ENCODE measurements at places on chromosomes 6 and 20.

DNA sequence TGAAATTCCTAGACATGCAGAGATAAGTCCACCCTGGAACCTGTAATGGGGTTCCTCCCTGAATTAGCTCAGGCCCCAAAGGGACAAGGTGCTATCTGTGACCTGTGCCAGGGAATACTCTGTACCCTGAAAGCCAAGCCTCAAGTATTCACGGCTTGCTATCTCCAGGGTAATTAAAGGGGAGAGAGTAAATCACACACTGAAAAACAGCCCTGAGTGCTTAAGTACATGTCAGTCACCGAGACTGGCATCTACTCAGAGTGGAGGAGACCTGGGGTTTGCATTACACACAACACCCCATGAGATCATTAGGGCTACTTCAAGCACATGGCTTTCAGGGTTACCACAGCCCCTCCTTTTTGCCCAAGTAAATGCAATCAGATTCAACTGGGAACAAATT is 188.1 kb downstream of the CD83 start:
- DNase-seq, result no peak

- DNase-seq, result no peak
Measured at GRCh38 chr6:115896538-115897129, 164.1 kb downstream of the FRK start.

DNA sequence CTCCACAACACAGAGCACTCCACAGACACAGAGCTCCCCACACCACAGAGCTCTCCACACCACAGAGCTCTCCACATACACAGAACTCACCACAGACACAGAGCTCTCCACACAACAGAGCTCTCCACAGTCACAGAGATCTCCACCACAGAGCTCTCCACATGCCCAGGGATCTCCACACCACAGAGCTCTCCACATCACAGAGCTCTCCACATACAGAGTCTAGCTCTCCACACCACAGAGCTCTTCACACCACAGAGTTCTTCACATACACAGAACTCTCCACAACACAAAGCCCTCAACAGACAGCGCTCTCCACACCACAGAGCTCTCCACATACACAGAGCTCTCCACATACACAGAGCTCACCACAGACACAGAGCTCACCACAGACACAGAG is 55.3 kb downstream of the ERMARD start:
- DNase-seq, result no peak

DNA sequence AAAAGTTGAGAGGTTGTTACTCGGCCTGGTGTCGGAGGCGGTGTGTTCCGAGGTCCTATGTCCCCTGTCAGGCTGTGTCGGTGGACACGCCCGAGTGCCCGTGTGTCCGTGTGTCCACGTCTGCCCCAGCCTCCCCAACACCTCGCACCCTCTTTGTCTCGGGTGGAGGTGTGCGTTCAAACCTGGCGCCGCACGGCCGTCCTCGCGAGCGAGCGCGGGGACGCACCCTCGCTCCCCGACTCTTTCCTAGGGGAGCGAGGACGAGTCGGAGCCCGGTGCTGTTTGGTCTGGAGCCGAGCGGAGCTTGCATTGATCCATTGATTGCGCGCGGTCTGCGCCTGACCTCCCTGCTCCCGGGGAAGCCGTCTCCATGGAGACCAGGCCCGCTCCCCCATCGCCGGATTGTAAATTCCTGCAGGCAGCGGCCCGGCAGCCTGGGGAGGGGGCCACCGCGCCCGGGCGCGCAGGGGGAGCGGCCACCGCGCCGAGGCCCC is 411 bp upstream of the SCUBE3 start:
- no peak for DNase-seq

GRCh38 chr6:10140824-10141223 is 274.1 kb downstream of the TFAP2A start:
- no peak for DNase-seq

GRCh38 chr6:16564436-16564835 is 196.8 kb downstream of the ATXN1 start:
- no peak for DNase-seq

GRCh38 chr6:115443825-115444478 is 616.7 kb downstream of the FRK start:
- no peak for DNase-seq

GRCh38 chr6:137846274-137846673 is 20.8 kb upstream of the TNFAIP3 start:
- DNase-seq, result no peak

DNA sequence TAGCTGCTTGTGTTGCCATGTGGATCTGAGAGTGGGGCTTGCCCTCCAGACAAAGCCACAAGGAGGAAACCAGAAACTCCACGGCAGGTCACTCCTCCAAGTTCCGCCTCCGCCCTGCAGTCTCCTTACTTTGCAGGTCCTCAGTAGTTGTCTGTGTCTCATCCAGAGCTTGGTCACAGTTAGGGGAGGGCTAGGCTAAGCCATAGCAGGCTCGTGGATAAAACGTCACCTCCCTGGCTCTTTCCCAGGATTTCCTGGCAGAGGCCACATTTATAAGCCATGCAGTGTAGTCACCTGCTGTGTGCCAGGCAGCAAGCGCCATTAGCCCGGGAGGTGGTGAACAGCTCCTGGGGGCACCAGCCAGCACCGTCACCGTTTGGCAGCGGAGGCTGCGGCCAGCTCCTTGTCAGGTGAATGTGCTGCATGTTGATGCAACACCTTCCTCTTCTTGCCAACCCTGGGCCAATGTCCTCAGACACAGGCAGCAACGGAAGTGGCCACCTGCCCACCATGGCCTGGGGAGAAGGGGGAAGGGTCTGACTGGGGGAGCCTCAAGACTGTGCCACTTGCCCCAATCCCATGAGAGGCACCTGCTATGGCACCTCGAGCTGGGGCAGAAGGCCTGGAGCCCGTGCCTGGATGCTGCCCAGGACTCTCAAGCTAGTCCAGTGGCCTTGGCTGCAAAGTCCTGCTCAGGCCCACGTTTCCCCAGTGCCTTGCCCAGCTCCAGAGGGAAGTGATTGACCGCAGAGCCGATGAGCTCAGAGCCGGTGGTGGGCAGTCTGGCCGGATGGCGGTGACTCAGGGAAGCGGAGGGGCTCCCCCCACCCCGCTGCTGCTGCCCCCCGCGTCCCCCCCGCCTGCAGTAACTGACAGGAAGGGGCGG is 39.0 kb upstream of the SLCO4A1 start:
- DNase-seq, result no peak

GRCh38 chr6:125570526-125570925 is 178.9 kb upstream of the HEY2 start:
- no peak for DNase-seq

DNA sequence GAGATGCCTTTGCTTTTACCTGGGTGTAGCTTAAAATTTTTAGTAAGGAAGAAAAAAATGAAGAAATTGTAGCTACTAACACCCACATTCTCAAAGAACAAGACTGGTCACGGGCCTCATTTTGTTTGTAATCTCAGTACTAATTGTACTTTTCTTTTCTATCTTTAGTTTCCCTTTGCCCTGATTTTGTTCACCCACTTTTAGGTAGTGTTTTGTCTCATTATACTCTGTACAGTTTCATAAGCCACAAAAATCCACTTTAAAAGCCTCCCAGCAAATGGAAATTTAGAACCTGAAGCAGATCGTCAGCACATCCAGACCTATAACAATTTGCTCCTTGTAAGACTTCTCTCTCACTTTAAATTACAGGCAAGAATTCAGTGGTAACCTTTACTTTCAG is 43.3 kb downstream of the TP53INP2 start:
- DNase-seq, result no peak

DNA sequence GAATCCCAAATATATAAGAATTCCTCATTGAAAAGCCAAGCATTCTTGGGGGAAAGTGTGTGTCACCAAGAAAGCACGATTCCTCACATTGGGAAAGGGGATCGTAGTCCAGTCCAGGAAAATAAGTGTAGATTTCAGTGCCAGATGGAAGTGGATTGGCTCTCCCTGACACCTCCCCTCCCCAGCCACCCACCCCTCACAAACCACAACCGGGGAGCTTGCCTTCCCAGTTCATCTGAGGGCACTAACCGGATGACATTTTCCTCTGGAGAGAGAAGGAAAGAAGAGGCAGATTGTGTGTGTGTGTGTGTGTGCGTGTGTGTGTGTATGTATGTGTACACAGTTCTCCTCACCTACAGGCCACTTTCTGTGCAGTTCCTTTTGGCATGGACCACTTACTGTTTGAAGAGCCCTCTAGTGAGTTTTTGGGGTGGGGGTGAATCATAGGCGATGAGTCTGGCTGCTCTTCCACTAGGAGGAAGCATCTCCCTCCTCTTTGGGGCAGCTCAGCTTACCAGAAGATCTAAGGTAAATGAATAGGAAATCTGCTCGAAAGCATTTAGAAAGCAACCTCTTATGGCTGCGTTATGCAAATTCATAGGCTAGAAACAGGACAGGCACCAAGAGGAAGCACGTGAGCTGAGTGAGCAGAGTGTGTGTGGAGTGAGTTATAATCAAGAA is 20.8 kb downstream of the DAAM2 start:
- DNase-seq, result no peak

GRCh38 chr20:50977066-50978021 is 18.7 kb downstream of the MOCS3 start:
- DNase-seq, result no peak

DNA sequence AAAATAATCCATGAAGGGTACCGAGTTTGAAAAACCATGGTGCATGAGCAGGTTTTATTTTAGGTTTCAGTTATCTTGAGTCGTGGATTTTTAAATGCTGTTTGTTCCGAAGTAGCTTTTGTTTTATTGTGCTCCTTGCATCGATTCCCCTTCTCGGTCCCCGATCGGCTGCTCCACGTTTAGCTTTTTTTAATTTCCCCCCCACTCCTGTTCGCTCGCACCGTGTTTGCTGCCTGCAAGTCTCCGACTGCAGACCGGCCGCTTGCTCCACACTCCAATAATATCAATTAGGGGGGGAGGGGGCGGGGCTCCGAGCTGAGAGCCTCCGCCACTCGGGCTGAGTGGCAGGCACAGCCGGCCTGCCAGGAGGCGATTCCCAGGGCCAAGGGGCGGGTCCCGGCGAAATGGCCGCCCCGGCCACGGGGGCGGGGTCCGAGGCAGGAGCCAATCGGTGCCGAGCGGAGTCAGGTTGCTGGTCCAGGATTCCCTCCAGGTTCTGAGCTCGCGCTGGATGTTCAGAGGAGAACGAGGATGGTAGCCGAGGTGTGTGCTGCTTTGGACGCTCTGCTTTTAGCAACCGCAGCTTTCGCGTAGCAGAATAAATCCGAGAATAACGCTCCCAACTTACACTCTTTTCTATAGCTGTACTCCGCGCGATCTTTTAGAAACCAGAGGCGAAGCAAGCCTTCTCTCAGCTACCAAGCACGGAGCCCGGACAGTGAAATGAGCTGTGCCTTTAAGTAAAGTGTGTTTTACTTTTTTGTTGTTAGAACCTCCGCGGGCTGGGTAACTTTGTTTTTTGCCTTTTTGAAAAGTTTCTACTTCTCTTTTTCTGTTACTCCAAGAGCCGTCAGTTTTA is at the start of gene EPHA7:
TSS of gene EPHA7 (minus strand) at position 256 of the 859 bp plus-strand sequence. CDS start at position 38, 218 bp downstream.
- peak; percentile 97 for DNase-seq

- DNase-seq, result no peak
Measured at GRCh38 chr6:42051268-42051653, 937 bp downstream of the TAF8 start.

GRCh38 chr6:138569970-138570724 is 70.9 kb upstream of the NHSL1 start:
- no peak for DNase-seq

Measured in iPS DF 6.9 (cell line).